ENCODE measurements at places on chromosomes 3 and 15.

- peak; percentile 93 for DNase-seq
Observed at GRCh38 chr3:184777566-184778356, 34.2 kb upstream of the VPS8 start.

DNA sequence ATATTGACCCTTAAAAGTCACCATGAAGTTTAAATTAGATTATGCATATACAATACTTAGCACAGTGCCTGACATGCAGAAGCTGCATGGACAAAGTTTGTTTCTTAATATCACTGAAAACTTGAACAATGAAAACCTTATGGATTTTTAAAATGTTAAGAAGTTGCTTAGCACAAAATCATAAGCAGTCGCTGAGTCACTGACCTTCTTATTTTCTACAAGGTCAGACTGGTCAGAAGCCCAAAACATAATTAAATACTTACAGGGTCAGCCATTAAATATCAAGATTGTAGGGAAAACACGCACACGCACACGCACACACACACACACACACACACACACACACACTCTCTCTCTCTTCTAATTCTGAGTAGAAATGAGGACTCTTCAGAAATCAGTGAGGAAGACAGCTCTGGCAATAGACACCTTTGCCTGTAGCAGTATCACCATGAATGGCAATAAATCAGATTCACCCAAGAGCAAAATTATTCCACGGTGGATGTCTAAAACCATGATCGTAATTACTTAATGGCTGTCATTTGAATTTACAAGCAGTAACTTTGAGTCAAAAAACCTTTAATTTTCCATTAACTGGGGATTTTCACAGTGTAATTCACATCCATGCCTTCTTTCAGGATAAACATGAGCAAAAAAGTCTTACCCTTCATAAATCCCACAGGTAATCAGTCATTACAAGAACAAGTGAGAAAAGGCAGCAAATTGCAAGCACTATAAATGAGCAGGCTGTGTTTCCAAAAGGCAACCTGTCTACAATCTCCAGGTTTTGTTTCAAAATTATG, 147.5 kb downstream of the OSBPL10 start:
- no peak for DNase-seq

GRCh38 chr3:130907966-130908365, 14.1 kb downstream of the ATP2C1 start:
- DNase-seq = no peak

GRCh38 chr3:124770336-124771082, 40.3 kb downstream of the UMPS start:
- no peak for DNase-seq

DNA sequence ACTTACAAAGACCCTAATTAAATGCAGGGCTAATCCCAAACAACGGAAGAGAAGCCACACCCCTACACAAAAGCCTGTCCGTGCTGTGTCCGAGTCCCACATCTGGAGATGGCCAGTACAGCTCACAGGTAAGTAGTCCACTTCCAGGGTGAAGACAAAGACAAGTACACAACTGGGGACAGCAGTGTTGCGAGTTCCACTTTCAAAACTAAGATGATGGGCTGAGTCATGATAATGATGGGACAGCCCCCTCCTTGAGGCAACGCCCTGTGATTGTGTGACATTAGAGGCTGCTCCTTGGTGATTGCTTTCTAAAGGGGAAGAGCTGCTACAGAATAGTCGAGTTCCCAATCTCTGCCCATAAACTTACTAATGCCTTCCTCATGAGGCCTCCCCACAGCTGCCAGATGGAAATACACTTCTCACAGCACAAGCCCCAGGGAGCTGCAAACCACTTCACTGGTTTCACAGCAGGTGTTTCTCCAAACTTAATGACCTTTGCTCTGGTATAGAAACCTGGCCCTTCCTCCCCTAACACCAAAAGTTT, 27.6 kb downstream of the RFT1 start:
- DNase-seq = no peak

GRCh38 chr15:31080591-31081014, 20.9 kb downstream of the TRPM1 start:
- DNase-seq = no peak

DNA sequence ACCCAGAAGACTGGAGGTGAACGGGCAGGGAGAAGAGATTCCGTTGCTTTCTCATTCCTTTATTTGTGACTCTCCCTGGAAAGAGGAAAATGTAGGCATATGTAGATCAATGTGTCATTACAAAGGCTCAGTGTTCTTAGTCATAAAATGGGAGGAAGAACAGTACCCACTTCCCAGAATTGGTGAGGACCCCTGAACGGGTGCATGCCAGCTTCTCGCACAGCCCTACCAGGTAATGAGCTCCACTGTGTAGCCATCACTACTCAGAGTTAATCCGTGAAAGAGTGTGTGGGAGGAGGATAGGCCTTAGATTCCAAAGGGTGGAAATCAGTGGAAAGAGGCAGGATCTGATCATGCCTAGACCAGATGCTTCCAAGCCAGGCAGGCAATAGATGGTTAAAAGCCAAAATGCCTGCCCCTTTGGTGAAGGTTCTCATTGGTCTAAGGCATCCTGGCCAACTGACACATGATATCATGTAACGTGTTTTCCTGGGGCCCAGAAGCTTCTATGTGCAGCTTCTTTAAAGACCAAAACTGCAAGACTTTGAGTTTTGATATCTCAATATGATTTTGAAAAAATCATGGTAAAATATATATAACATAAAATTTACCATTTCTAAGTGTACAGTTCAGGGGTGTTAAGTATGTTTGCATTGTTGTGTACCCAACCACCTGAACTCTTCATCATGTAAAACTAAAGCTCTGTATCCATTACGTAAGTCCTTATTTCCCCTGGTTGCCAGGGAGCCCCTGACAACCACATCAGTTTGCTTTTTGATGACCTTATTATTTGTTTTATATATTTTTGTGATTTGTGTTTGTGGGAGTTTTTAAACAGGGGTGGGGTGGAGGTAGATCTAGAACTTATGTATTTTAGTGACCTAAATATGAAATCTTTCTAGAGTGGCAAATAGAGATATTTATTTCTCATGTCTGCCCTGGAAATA, 402.2 kb upstream of the CFAP20DC start:
- DNase-seq = no peak

GRCh38 chr15:64163659-64164362, 989 bp upstream of the PPIB start:
- no peak for DNase-seq

DNA sequence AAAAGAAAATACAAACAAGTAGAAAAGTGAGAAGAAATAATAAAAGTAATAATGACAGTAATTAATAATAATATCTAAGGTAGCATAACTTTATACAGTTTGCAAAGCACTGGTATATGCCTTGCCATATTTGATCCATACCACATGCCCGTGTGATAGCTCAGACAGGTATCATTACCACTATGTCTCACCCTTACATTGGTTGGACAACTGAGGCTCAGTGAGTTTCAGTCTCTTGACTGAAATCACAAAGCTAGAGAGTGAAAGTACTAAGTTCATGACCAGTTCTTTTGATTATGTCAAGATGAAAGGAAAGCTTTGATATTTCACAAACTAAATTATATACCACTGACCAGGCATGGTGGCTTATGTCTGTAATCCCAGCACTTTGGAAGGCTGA, 408.9 kb downstream of the GAP43 start:
- DNase-seq = no peak

DNA sequence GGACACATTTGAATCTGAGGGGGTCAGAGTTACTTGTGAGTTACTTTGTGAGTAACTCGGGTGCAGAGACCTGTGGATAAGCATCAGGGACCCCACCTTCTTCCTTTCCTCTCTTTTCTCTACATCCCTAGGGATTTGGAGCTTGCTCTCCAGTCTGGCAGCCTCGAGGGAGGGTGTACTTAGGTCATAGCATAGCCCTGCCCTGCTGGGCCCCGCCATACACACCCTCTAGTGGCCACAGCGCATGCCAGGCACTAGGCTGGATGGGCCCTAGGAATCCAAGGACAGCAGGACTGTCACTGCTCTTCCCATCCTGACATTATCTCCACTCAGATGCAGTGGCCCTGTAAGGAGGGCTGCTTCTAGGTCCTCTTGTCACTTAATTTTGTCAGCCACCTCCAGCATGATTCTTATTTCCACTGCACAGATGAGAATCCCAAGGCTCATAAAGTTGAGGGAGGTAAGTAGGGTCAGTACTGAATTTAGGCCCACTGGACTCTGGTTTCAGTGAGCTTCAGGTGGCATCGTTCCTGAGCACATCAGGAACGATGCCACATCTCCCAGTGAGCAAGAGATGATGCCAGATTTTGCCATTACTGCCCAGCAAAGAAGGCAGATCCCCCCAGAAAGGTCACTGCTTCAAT, 3.6 kb upstream of the SMAD6 start:
- peak; percentile 43 for DNase-seq

GRCh38 chr3:188261011-188261410, 107.1 kb downstream of the LPP start:
- no peak for DNase-seq

DNA sequence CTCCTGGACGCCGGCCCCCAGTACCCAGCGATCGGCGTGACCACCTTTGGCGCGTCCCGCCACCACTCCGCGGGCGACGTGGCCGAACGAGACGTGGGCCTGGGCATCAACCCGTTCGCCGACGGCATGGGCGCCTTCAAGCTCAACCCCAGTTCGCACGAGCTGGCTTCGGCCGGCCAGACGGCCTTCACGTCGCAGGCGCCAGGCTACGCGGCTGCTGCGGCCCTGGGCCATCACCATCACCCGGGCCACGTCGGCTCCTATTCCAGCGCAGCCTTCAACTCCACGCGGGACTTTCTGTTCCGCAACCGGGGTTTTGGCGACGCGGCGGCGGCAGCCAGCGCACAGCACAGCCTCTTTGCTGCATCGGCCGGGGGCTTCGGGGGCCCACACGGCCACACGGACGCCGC, 956 bp downstream of the ZIC1 start:
- DNase-seq = no peak

GRCh38 chr3:14371573-14372474, 30.6 kb upstream of the SLC6A6 start:
- DNase-seq = peak; percentile 15

DNA sequence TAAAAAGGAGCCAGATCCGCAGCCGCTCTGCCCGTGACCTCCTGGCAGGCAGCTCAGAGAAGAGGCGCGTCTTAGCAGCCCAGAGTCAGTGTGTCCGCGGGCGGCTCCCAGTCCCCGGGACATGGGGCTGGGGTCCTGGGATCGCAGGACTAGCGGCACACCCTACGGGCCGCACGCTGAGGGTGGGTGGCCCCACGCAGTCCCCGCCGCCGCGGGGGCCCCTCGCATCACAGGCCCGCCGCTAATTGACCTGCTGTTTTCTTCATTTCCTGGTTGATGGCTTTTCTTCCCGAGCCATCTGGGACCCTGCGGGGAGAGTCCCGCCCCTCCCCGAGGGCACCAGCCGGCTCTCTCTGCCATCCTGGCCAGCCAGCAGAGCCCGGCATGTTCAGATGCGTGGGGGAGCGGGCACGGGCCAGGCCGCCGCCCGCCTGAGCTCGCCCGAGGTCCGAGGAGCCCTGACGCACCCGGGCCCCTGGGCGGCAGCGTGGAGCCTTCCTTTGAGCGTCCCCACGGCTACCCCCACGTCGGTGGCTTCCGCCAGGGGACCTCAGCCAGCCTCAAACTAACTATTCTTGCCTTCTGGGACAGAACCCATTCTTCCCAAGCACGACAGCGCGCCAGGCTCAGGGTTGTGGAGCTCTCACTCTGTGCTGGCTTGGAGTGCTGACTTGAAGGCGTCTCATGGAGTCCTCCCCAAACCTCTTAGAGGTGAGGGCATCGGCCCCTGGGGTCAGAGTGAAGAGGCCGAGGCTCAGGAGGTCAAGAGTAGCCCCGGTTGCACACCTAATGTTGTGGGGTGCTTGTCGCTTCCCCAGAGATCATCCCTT, 34.6 kb upstream of the CACNA2D3 start:
- no peak for DNase-seq

DNA sequence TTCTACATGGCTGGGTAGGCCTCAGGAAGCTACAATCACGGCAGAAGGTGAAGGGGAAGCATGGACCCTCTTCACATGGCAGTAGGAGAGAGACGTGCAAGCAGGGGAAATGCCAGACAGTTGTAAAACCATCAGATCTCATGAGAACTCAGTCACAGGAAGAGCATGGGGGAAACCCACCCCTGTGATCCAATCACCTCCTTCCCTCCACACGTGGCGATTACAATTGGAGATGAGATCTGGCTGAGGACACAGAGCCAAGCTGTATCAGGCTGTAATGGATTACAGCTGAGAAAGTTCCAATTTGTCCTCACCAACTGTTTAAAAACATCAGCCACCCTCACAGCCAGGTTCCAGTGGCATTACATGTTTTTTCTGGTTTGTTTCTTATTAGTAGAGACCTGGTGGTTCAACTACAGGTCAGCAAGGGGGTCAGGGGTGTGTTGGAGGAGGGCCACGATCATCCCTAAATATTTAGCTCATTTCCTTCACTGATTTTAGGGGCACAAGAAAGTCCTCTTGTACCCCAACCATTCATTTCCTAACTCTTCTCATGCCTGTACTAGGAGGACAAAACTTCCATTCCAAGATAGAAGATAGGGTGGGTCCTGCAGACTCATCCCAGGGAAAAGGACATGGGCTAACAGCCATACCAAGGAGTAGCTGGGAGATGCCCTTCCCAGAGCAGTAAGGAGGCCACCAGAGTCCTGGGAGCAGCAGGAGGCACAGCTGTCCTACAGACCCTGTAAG, 54.4 kb downstream of the ANXA2 start:
- DNase-seq = no peak

DNA sequence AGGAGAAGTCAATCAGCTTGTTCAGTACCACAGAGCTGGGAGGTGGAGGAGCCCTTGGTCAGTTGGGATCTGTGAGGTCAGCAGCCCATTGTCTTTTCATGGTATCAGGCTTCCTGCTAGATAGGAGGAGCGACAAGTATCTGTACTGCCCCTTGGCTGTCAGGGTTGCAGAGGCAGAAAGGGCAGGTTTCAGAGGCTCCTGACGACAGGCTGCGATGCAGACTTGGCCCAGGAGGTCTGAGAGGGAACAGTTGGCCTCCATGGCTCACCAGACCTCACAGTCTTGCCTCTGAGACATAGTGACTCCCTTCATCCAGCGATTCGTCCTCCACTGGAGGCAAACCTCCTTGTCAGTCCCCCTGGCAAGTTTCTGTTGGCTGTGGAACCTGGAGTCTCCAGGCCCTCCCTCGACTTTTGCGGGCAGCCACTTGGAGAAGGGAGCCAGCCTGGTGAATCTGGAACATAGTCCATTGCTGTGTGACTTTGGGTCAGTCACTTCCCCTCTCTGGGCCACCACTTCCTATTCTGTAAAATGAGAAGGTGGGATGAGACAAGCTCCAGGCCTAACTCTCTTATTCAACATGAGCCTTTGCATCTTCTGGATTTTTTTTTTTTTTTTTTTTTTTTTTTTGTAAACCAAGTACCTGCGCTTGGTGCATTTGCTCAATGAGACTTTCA, 177.9 kb upstream of the TLE3 start:
- DNase-seq = no peak

DNA sequence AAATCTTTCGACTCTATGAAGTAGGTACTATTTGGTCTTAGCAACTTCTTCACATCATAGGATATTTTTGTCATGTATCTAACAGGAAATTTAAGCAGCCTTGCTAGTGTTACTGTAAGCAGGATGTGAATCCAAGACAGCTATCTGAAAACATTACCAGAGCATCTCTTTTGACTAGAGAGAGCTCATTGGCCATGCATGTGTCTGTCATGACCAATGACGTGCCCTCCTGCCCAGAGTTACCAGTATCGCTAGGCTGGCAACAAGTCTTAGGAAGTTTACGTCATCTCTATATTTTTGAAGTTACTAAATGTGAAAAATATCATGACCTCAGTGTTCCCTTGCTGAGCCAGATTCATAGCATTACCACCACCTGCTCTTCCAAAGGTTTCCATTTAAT, 130.9 kb upstream of the TP63 start:
- DNase-seq = no peak

GRCh38 chr15:84817466-84818081, 418 bp downstream of the ALPK3 start:
- no peak for DNase-seq

- DNase-seq = no peak
Observed at GRCh38 chr3:143771258-143771657, 77.0 kb downstream of the SLC9A9 start.
